ENCODE measurements at places on chromosomes 12 and 14. TPM values are rescaled to one million over a fixed set of nuclear protein-coding genes. Genes with fewer than 3 reads are reported as not detected.

The FAM186B gene
- 0.48 TPM for total RNA-seq

The PRB2 gene
- not detected for total RNA-seq

The BDKRB1 gene
- total RNA-seq: 3.6 TPM

The GALNT4 gene
- 9.0 TPM for total RNA-seq

The PPP1R36 gene
- total RNA-seq: 0.85 TPM

The NPAS3 gene
- total RNA-seq: under 0.01 TPM

The COQ5 gene
- total RNA-seq: 28.6 TPM

The ACSM4 gene
- total RNA-seq: not detected

The P2RX2 gene
- total RNA-seq: not detected

The GALNT6 gene
- total RNA-seq: 61.9 TPM

The C3AR1 gene
- total RNA-seq: not detected

The IL23A gene
- not detected for total RNA-seq

The CISTR gene
- not detected for total RNA-seq

The EPYC gene
- not detected for total RNA-seq

The FITM1 gene
- 0.24 TPM for total RNA-seq

The TSPAN8 gene
- not detected for total RNA-seq

The DDN gene
- 0.43 TPM for total RNA-seq

The CD4 gene
- not detected for total RNA-seq

The ITGA7 gene
- total RNA-seq: 0.43 TPM

The TMEM121 gene
- 3.4 TPM for total RNA-seq

The ART4 gene
- total RNA-seq: not detected

The GRIP1 gene
- total RNA-seq: 5.5 TPM

The OVCH1 gene
- not detected for total RNA-seq

The CCDC197 gene
- total RNA-seq: not detected

The ACAD10 gene
- 8.9 TPM for total RNA-seq

The ANKRD9 gene
- 49.9 TPM for total RNA-seq

The PRICKLE1 gene
- 0.43 TPM for total RNA-seq

The REP15 gene
- 0.72 TPM for total RNA-seq

The TMTC2 gene
- 8.5 TPM for total RNA-seq

The LALBA gene
- total RNA-seq: not detected

The DPY19L2 gene
- under 0.01 TPM for total RNA-seq

The PROX2 gene
- total RNA-seq: not detected

The PTPRQ gene
- total RNA-seq: not detected

The TAC3 gene
- total RNA-seq: not detected

The IFNG-AS1 gene
- under 0.01 TPM for total RNA-seq

The CCDC177 gene
- total RNA-seq: not detected

The HOXC13 gene
- not detected for total RNA-seq

The PPFIA2 gene
- total RNA-seq: 0.48 TPM

The EID3 gene
- total RNA-seq: 0.96 TPM

The ZNF891 gene
- total RNA-seq: 0.43 TPM

The SERPINA4 gene
- total RNA-seq: 0.24 TPM

The CACNA1C gene
- total RNA-seq: not detected

The MORN3 gene
- total RNA-seq: 0.21 TPM
